ENCODE measurements at places on chromosomes 4 and X. TPM values are rescaled to one million over a fixed set of nuclear protein-coding genes. Genes with fewer than 3 reads are reported as not detected.

- no peaks in the 10 kb centered on the region for H3K36me3 ChIP-seq
- H3K4me1 ChIP-seq = no peaks in the 10 kb centered on the region
- H3K27ac ChIP-seq = no peak overlapping the region
- no peak for DNase-seq
- H3K4me3 ChIP-seq = no peak overlapping the region
Measured at GRCh38 chr4:102537269-102537668, 36.1 kb downstream of the NFKB1 start.

- DNase-seq = no peak
- H3K27me3 ChIP-seq = no peaks in the 10 kb centered on the region
- no peaks in the 10 kb centered on the region for H3K4me1 ChIP-seq
- no peaks in the 10 kb centered on the region for H3K36me3 ChIP-seq
- H3K4me3 ChIP-seq = no peak overlapping the region
Measured at GRCh38 chrX:66015152-66015831, 24.6 kb downstream of the VSIG4 start.

DNA sequence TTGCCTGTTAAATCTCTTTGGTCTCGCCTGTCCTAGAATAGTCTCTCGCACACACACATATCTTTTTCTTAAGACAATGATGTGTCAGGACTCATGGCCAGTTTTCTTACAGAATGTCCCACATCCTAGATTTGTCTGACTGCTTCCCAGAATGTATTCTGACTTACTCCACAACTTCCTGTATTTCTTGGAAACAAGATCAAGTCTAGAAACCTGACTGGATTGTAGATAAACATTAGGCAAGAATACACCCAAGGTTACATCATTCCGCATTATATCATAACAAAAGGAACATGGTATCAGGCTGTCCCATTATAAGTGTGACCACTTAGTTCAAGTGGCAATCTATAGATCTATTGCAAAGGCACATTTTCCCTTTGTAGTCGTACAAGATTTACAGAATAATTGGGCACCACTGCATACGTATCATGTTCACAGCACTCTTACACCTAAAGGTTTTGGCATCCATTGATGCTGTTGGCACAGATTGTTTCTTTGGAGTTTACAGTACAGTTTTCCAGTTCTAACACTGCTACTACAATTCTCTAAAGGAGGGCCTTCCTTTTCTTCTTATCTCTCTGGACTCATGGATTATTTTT, 56.4 kb downstream of the FBXW7 start:
- H3K27me3 ChIP-seq = no peaks in the 10 kb centered on the region
- DNase-seq = no peak
- H3K4me1 ChIP-seq = no peaks in the 10 kb centered on the region
- no peak overlapping the region for H3K4me3 ChIP-seq
- no peaks in the 10 kb centered on the region for H3K36me3 ChIP-seq

DNA sequence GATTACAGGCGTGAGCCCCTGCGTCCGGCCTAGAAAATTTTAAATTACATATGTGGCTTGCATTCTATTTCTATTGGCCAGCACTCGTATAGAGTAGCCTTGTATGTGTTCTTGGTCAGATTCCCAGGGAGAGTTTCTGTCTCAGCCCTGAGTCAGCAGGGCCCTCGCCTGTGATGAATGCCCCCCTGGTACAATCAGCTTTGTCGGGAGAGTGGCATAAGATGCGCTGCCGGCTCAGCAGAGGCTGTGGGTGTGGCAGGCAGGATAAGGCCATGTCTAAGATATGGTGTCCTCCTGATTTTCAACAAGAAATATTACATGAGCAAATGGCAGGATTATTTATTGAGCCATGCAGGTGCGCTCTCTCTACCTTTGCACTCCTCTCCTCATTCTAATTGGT, 1.6 kb upstream of the REELD1 start:
- H3K27me3 ChIP-seq = no peaks in the 10 kb centered on the region
- H3K4me3 ChIP-seq = no peak overlapping the region
- no peaks in the 10 kb centered on the region for H3K4me1 ChIP-seq
- H3K36me3 ChIP-seq = no peaks in the 10 kb centered on the region
- H3K27ac ChIP-seq = no peak overlapping the region
- DNase-seq = no peak

DNA sequence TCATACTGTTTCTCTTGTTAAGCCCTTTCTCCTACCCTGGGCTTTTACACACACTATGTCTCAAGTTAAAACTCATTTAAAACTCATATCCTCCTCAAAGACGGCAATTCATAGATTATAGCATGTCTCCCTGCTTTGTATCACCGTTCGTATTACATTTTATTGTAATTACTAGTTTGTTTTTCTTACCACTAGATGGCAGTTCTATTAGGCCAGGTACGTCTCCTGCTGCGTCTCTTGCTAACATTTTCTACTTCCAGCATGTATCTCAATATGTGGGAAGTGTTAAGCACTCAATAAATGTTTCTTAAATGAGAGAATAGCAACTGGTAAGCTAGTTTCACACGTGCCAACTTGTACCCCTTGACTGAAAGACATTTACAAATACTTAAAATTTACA, 450.3 kb upstream of the PCDH7 start:
- H3K27ac ChIP-seq = no peak overlapping the region
- H3K27me3 ChIP-seq = no peaks in the 10 kb centered on the region
- no peak for DNase-seq
- no peaks in the 10 kb centered on the region for H3K4me1 ChIP-seq
- H3K4me3 ChIP-seq = no peak overlapping the region

- H3K27ac ChIP-seq = no peak overlapping the region
- H3K27me3 ChIP-seq = no peaks in the 10 kb centered on the region
- peak; percentile 74 for DNase-seq
- peaks cover 14% of the 10 kb centered on the region for H3K4me1 ChIP-seq
- no peaks in the 10 kb centered on the region for H3K36me3 ChIP-seq
Measured at GRCh38 chrX:70525733-70526132, 81.1 kb downstream of the DLG3 start.

DNA sequence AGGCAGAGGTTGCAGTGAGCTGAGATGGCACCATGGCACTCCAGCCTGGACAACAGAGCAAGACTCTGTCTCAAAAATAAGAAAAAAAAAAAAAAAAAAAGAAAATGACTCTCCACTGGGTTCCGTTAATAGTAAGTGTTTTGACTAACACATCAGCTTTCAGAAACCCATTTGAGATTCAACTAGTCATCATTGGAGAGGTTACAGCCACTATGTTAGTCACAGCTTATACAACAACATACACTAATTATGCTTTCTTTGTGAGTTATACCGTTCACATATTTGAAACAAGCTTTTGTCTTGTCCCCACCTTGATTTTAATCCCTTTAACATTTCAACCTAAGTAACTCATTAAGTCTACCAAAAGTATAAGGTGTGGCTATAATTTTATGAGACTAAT, 48.2 kb downstream of the HADH start:
- no peak overlapping the region for H3K27ac ChIP-seq
- H3K4me3 ChIP-seq = no peak overlapping the region
- no peak for DNase-seq
- H3K4me1 ChIP-seq = no peaks in the 10 kb centered on the region
- H3K27me3 ChIP-seq = no peaks in the 10 kb centered on the region

GRCh38 chr4:150315175-150315574, 236.9 kb downstream of the DCLK2 start:
- H3K27me3 ChIP-seq = no peaks in the 10 kb centered on the region
- no peak for DNase-seq

DNA sequence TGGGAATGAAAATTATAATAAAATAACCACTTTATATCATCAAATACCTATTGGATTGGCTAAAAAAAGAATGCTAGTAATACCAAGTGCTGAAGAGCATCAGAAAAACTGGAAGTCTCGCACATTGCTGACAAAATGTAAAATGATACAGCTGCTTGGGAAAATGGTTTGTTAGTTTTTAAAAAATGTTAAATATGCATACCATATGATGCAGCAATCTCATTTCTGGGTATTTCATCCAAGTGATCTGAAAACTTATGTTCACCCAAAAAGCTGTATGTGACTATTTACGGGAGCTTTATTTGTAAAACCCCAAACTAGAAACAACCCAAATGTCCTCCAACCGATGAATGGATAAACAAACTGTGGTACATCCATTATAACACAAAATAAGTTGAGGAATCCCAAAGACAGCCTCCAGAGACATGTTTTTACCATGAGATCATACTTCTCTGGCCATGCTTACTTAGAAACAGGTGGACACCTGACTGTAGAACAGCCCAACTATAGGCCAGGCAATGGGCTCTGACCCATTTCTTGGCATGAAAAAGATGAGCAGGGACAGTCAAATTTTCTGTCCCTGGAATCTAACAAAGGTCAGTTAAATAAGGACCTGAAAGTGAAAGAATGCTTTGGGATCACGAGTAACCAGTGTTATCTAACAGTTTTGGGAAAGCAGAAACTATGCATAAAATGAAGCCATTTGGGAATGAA, 47.5 kb upstream of the FAM120C start:
- H3K4me1 ChIP-seq = no peaks in the 10 kb centered on the region
- H3K27ac ChIP-seq = no peak overlapping the region
- no peaks in the 10 kb centered on the region for H3K27me3 ChIP-seq
- H3K36me3 ChIP-seq = no peaks in the 10 kb centered on the region
- no peak overlapping the region for H3K4me3 ChIP-seq
- no peak for DNase-seq

DNA sequence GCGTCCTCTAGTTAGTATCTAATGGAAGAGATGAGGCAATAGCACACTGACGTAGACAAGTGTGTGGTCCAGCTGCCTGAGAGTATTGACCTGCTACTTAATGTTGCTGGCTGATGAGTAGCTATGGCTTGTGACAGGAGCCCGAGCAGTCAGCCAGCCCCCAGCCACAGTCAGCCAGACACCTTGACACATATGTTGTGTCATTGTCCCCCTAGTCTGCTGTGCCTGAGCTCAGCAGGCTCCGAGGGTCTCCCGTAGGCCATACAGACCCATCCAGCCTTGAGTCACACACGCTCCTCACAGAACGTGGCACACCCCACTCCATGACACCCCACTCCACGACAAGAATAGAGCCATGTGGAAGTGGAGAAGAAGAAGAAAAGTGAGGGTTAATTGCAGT, 362.1 kb downstream of the UNC5C start:
- no peaks in the 10 kb centered on the region for H3K4me1 ChIP-seq
- no peak for DNase-seq
- H3K4me3 ChIP-seq = no peak overlapping the region
- no peak overlapping the region for H3K27ac ChIP-seq
- H3K27me3 ChIP-seq = no peaks in the 10 kb centered on the region

DNA sequence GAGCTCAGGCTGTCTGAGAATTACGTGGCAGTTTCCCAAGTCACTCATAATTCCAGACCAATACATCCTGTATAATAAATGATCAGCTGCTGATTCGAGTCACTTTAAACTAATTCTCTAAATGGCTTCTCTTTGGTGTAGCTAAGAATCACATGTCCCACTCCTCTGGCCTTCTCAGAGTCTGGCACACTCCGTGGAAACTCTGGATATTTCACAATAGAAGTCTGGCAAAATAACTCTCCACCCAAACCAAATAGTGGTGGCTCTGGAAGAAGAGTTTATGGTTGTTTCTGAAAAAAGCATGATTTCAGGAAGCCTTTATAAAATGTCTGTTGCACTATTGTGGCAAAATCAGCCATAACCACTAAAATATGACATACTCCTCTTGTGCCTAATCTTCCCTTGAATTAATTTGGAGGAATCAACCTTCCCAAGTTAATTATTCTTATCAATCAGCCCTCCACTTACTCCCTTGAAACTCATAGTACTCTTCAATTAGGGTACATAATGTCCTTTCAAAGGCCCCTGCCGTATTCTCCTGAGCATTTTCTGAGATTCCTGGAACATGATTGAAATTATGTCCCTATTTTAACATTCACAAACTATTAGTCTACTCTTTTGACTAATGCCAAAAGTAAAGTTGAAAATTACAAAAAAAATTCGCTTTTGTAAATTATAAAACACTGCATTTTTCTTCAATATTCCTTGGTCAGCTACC, 991.6 kb downstream of the FAT4 start:
- no peaks in the 10 kb centered on the region for H3K4me1 ChIP-seq
- no peak overlapping the region for H3K4me3 ChIP-seq
- H3K36me3 ChIP-seq = no peaks in the 10 kb centered on the region
- H3K27me3 ChIP-seq = no peaks in the 10 kb centered on the region

- no peaks in the 10 kb centered on the region for H3K36me3 ChIP-seq
- H3K4me1 ChIP-seq = no peaks in the 10 kb centered on the region
- no peak for DNase-seq
Measured at GRCh38 chr4:47031011-47031678, at the start of gene GABRB1. TSS of gene GABRB1 (plus strand) at chr4:47031567.

DNA sequence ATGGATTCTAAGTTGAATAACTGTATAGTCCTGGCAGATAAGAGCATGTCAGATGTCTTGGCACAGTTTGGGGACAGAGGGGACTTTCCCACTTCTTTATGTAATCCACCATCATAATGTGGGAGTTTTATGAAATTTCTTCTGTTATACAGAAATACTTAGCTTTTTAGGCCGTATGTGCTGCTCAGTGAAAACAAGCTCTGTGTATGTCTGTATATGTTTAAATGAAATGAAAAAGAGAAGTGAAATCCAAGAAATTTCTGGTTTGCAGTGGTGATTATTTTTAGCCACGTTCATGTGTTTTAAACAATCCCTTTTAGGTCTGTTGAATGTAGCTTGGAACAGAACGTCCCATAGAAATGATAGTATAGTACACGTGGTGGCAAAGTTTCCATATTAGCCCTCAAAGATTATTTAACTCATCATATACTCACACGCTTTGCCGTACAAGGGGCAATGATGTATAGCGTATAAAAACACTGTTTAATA, 41.0 kb downstream of the GAB1 start:
- H3K27me3 ChIP-seq = no peaks in the 10 kb centered on the region
- no peaks in the 10 kb centered on the region for H3K4me1 ChIP-seq
- no peak for DNase-seq
- no peak overlapping the region for H3K27ac ChIP-seq

DNA sequence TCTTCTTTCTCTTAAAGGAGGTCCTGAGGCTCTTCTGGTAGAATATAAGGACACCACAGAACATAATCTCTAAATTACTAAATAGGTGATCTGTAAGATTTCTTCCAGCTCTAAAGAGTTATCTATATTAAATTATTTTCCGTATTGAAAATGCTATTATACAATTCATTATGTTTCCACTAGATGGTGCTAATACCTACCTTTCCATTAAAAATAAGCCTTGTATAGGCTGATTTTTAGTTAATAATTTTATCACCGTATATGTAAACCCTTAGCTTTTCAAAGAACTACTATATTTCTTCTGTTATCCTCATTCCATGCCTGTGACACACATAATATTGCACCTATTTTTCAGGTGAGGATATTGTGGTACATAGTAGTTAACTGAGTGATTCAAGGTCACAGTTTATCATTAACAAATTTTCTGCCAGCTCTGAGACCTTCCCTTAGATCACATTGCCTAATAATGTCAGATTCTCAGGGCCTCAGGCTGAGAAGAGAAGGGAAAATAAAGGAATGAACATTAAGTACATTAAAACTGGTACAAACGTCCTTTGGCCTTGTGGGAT, 138.8 kb downstream of the TEX11 start:
- H3K27ac ChIP-seq = no peak overlapping the region
- no peaks in the 10 kb centered on the region for H3K4me1 ChIP-seq
- no peak overlapping the region for H3K4me3 ChIP-seq
- no peaks in the 10 kb centered on the region for H3K36me3 ChIP-seq
- no peak for DNase-seq

- DNase-seq = peak; percentile 74
Measured at GRCh38 chrX:151970661-151971060, 3.8 kb downstream of the GABRE start.

GRCh38 chrX:53078943-53079342, 3.2 kb upstream of the TSPYL2 start:
- DNase-seq = no peak
- H3K27me3 ChIP-seq = no peaks in the 10 kb centered on the region
- H3K27ac ChIP-seq = no peak overlapping the region
- H3K4me1 ChIP-seq = no peaks in the 10 kb centered on the region
- H3K4me3 ChIP-seq = no peak overlapping the region

Gene DIPK2B
- total RNA-seq = not detected

Gene BBS12
- total RNA-seq = 4.9 TPM

Gene IGBP1
- total RNA-seq = 71.9 TPM

Gene PHEX
- 3.5 TPM for total RNA-seq

Gene DGKK
- not detected for total RNA-seq

Gene GPAT3
- total RNA-seq = 29.1 TPM

Gene HSD17B13
- total RNA-seq = not detected

Gene TMPRSS11D
- total RNA-seq = not detected
